ENCODE measurements at places on chromosomes 5 and 9. TPM values are rescaled to one million over a fixed set of nuclear protein-coding genes. Genes with fewer than 3 reads are reported as not detected.

The ARHGAP26 gene
- 9.2 TPM for total RNA-seq

The PCDHB15 gene
- total RNA-seq: 0.10 TPM

The ARL14EPL gene
- total RNA-seq: 0.19 TPM

The NUDT2 gene
- total RNA-seq: 24.4 TPM

The SSBP2 gene
- 7.1 TPM for total RNA-seq

The KIF4B gene
- not detected for total RNA-seq

The ABLIM3 gene
- 8.4 TPM for total RNA-seq

The NUTM2G gene
- not detected for total RNA-seq

The SAXO1 gene
- total RNA-seq: not detected

The KCNIP1 gene
- total RNA-seq: not detected

Data from A549 treated with RU486 at 1 μM for 4 hours (cell line).